ENCODE measurements at places on chromosomes 5 and 9. TPM values are rescaled to one million over a fixed set of nuclear protein-coding genes. Genes with fewer than 3 reads are reported as not detected.

GRCh38 chr9:74951107-74951720 is 1.5 kb downstream of the C9orf40 start:
- DNase-seq = no peak
- H3K4me1 ChIP-seq = no peaks in the 10 kb centered on the region
- H3K27me3 ChIP-seq = no peaks in the 10 kb centered on the region
- no peaks in the 10 kb centered on the region for H3K36me3 ChIP-seq

DNA sequence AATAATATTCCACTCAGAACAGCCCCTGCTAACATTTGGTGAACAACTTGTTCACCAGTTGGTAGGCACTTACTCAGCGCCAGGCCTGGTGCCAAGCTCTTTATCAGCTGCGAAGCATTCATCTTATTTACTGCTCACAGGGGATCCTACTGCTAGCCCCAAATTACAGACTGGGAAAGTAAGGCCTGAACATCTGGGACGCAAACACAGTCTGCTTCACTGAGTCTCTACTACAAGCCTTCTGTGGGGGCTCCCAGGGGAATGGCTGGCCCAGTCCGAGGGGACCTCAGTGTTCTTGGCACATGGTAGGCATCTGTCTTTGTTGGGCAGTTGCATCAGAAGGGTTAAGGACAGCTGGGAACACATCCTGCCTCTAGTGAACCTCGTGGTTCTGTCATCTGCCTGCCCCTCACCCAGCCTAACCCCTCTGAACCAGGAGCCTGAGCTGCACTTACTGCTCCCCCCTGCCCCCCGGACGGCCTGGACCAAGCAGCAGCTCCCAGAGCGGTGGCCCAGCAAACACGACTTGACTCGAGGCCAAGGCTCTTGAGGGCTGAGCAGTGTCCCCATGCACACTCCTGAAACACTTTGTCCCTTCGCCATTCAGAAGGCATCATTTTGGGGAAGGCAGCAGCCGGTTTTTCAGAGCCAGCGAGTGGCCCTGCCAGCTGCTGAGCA is at the start of gene PHYHD1:
Gene PHYHD1 (plus strand): TSS at position 602 of the 678 bp plus-strand sequence. CDS start 1,342 bp downstream, outside the sequence.
- no peaks in the 10 kb centered on the region for H3K27me3 ChIP-seq
- peak within 1 kb of the TSS; percentile 65 for H3K4me3 ChIP-seq
- H3K36me3 ChIP-seq = no peaks in the 10 kb centered on the region
- peak within 1 kb of the TSS; percentile 97 for H3K27ac ChIP-seq
- peaks cover 70% of the 10 kb centered on the region for H3K4me1 ChIP-seq
- DNase-seq = peak; percentile 85

- peak; percentile 48 for DNase-seq
- no peaks in the 10 kb centered on the region for H3K4me1 ChIP-seq
- peaks cover 4% of the 10 kb centered on the region for H3K36me3 ChIP-seq
- no peaks in the 10 kb centered on the region for H3K27me3 ChIP-seq
- H3K27ac ChIP-seq = no peak overlapping the region
These were observed 95.2 kb downstream of the MVB12B start for GRCh38 chr9:126421567-126422428.

DNA sequence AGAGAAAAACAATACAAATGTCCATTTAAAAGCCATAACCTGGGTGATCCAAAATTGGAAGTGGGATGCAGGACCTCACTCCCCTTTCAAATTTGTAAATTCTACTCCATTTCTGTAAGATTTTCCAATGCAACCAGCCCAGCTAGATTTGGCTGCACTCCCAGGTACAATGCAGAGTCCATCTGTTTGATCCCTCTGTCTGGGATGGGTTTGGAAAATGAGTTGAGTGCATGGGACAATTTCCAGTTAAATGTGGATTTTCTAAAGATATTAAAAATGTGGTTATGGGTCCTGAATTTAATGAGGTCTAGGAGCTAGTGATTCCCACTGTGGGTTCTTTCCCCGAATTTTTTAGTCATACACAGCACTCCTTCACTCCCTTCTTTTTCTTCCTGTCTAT is 104.0 kb upstream of the ATP10B start:
- DNase-seq = no peak
- no peaks in the 10 kb centered on the region for H3K4me1 ChIP-seq
- H3K4me3 ChIP-seq = no peak overlapping the region
- H3K27ac ChIP-seq = no peak overlapping the region

DNA sequence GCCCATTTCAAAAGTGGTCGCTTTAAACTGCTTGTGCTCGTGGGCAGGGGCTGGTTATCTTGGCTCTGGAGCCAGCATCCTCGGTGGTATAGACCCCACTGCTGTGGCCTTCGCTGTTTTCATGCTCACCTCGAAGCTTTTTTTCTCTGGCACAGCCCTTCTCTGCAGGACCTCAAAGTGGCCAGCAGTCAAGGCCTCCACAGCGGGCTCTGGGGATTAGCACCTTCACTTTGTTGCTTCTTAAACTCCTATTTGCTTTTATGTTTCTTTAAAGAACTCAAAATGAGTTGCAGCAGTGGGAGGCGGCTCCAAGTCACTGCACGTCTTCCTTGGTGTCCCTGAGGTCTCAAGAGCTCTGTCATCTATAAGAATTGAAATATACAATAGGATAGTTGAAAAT is 165.1 kb downstream of the CACNA1B start:
- H3K27ac ChIP-seq = no peak overlapping the region
- H3K36me3 ChIP-seq = no peaks in the 10 kb centered on the region
- no peak overlapping the region for H3K4me3 ChIP-seq
- no peaks in the 10 kb centered on the region for H3K4me1 ChIP-seq

DNA sequence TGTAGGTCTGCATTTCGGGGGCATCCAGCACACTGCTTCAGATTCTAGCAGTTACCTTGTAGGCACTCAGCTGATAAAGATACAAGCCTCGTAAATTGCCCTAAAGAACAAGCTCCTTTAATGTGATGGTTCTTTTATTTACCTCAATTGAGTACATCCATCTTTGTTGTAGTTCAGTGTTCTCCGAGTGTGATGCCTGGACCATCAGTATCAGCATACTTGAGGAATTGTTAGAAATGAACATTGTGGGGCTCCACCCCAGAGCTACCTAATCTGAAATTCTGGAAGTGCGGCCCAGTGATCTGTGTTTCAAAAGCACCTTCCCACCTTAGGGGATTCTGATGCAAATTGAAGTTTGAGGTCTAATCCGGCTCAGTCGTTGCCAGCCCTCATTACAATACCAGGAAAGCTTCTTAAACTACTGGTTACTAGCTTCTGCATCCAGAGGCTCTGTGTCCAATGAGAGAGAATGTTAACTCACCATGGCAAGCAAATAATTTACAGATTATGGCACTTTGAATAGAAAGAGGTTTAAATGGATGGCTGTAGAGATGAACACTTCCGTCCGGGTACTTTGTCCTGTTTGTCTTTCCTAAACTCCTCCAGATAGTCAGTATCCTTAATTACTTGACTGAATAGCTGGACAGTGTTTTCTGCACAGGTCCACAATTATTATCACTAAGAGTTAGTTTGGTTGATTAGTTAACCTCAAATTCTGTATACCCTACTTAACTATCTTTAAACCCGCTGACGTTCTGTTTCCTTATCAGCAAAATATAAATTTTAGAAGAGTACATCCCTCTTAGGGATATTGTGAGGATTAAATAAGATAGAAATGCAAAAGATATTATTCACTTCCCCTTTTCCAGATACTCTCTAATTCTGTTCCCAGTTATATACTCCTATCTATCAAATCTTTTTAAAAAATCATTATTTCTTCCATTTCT is 47.9 kb downstream of the RAI14 start:
- H3K27me3 ChIP-seq = no peaks in the 10 kb centered on the region
- no peak for DNase-seq
- no peak overlapping the region for H3K4me3 ChIP-seq
- no peak overlapping the region for H3K27ac ChIP-seq

DNA sequence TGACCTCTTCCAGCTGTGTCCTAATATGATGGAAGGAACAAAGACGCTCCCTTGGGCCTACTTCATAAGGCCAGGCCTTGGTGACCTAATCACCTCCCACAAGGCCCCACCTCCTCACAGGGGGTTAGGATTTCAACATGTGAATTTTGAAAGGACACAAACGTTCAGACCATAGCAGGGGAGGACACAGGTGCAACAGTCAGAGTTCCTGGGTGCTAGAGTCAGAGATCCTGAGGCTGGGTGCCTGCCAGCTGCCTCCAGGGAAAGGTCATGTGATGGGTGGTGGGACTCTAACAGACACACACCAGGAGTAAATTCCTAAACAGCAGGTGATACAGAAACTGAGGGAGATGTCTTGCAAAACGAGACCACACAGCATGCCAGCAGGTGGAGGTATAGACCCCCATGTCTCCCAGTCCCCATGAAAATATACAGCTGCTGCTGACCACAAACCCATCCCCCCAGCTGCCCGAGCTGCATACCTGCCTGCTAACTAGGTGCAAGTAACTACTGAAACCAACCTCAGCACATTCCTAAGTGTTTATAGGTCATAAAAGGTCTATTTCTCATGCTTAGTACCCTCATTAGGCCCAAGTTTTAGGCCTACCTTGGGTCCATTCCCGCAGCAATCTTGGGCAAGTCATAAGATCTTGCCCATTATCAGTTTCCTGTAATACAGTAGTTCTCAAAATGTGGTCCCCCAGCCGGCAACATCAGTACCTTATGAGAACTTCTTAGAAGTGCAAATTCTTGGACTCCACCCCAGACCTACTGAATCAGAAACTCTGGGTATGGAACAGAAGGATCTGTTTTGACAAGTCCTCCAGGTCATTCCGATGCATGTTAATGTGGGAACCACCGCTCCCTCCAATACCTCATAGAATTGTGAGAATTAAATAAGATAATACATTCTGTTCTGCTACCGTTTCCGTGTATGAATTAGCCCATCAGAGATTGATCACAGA is 245.3 kb downstream of the ENC1 start:
- DNase-seq = no peak
- H3K4me1 ChIP-seq = no peaks in the 10 kb centered on the region
- H3K27ac ChIP-seq = no peak overlapping the region
- H3K36me3 ChIP-seq = no peaks in the 10 kb centered on the region
- H3K27me3 ChIP-seq = no peaks in the 10 kb centered on the region

GRCh38 chr5:165834891-165835290 is 2329.5 kb downstream of the MAT2B start:
- H3K4me1 ChIP-seq = no peaks in the 10 kb centered on the region
- no peak overlapping the region for H3K4me3 ChIP-seq
- H3K36me3 ChIP-seq = no peaks in the 10 kb centered on the region
- DNase-seq = no peak

DNA sequence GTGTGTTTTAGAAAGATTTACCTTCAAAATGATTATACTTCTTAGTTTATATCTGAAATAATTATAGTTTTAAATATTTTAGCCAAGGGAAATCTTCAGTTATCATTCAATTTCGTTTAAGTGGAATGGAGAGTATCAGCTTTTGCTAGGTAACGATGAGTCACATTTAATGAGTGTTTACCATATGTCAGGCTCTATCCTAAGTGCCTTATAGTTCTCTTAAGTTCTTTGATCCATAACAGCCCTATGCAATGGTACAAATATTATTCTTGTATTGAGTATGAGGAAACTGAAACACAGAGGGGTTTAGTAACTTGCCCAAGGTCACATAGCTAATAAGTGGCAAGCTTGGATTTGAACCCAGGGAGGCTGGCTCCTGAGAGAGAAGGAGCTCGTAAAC is 37.5 kb upstream of the SHB start:
- no peak for DNase-seq
- no peaks in the 10 kb centered on the region for H3K4me1 ChIP-seq
- H3K4me3 ChIP-seq = no peak overlapping the region
- no peaks in the 10 kb centered on the region for H3K36me3 ChIP-seq
- H3K27ac ChIP-seq = no peak overlapping the region

- H3K4me3 ChIP-seq = peak within 1 kb of the TSS; percentile 77
- no peaks in the 10 kb centered on the region for H3K27me3 ChIP-seq
- DNase-seq = peak; percentile 88
- peaks cover 34% of the 10 kb centered on the region for H3K36me3 ChIP-seq
These were observed at the start of gene RACK1 for GRCh38 chr5:181243564-181244343. TSS of gene RACK1 (minus strand) at chr5:181243906. CDS start at chr5:181243800, 106 bp downstream.

DNA sequence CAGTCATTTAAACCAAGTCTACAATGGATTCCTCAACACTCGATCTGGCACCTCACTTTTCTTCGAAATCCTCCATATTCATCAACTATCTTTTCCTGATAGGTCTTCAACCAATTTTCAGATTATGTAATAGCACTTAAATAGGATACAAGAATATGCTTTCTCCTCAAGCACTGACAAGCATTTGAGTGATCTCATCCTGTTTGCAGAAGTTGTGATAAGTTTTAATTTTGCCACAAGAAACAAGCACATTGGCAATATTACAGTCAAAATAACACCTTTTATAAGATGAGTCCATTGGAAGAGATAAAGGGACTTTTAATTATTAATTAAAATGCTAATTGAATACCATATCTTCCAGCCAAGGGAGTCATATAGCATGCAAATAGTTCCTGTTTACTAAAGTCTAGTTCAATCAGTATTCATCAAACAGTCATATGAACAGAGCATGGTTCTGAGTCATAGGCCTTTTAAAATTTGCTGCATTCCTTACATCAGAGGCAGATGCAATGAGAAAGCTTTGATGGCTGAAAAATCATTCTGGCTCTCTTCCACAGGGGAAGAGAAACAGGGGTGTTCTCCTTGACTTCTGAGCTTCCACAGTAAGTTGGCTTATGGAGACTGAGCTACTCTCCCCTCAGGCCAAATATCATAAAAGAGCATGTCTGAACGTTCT is 32.7 kb upstream of the ZCCHC9 start:
- H3K4me3 ChIP-seq = no peak overlapping the region
- H3K36me3 ChIP-seq = no peaks in the 10 kb centered on the region
- H3K27me3 ChIP-seq = no peaks in the 10 kb centered on the region
- H3K4me1 ChIP-seq = no peaks in the 10 kb centered on the region
- no peak overlapping the region for H3K27ac ChIP-seq
- no peak for DNase-seq

DNA sequence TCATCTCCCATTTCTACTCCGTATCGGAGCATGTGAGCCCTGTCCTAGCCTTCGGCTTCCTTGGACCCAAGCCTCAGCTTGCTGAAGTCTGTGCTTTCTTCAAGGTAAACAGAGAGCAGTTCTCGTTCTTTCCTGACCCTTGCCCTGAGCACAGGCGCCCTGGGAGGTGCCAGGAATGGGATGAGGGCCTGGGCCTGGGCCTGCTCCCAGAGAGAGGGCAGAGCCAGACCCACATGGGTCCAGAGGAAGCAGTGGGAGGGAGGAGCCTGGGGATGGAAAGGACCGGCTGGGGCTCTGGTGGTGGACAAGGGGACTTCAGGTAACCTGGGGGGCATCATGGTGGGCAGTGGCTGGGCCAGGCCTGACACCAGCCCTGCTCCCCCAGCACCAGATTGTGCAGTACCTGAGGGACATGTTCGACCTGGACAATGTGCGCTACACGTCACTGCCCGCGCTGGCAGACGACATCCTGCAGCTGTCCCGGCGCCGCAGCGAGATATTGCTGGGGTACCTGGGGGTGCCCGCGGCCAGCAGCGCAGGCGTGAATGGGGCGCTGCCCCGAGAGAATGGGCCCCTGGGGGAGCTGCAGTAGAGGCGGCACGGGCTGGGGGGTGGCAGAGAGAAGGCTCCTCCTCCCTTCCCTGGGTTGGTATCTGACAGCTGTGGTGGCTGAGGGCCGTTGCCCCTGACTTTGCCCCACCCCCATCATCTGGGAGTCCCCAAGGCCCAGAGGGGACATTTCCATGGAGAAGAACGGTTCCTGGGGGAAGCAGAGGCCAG is 10.9 kb upstream of the DOLPP1 start:
- no peak overlapping the region for H3K27ac ChIP-seq
- H3K4me1 ChIP-seq = peaks cover 4% of the 10 kb centered on the region
- no peak for DNase-seq
- no peak overlapping the region for H3K4me3 ChIP-seq
- H3K27me3 ChIP-seq = no peaks in the 10 kb centered on the region
- H3K36me3 ChIP-seq = peaks cover 45% of the 10 kb centered on the region

Gene HEXB
- 132 TPM for total RNA-seq

Gene SYK
- total RNA-seq = 35.3 TPM

Gene SLC2A8
- total RNA-seq = 19.9 TPM

Gene CCNG1
- total RNA-seq = 118 TPM

Gene C6
- 8.8 TPM for total RNA-seq

Gene PAEP
- total RNA-seq = not detected

Gene IL5
- total RNA-seq = not detected

Gene PCDHGC3
- total RNA-seq = 29.3 TPM

Gene RELL2
- total RNA-seq = 6.0 TPM

Gene NCS1
- total RNA-seq = 3.1 TPM

Gene XRCC4
- total RNA-seq = 8.0 TPM

Measured in upper lobe of left lung (tissue), 6 donors.